Fibroblast of skin of left quadriceps (primary cell): ENCODE measurements at places on chromosomes 16 and 17.

- DNase-seq = no peak
These were observed 2.5 kb downstream of the P2RX1 start for GRCh38 chr17:3913531-3914311.

GRCh38 chr17:38960402-38960801, 6.8 kb downstream of the FBXO47 start:
- DNase-seq = no peak

DNA sequence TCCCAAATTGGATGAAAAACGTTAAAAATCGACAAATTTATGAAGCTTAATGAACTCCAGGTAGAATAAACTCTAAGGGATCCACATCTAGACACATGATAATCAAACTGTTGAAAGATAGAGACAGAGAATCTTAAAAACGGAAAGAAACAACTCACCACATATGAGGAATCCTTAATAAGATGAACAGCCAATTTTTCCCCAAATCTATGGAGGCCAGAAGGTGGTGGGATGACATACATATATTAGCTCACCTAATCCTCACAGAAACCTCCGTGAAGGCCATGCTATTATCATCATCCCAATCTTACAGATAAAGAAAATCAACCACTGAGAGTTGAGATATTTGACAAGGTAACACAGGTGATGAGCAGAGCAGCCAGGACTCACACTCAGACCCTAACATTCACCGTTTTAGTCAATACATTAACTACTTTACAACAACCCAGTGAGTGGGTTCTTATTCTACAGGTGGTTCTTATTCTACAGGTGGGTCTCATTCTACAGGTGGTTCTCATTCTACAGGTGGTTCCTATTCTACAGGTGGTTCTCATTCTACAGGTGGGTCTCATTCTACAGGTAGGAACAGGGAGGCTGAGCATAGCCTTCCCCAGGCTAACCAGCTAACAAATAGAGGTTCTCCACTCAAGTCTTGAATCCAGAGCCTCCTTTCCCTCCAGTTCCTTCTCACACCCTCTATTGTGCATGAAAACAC, 4.8 kb downstream of the CACNG1 start:
- no peak for DNase-seq

DNA sequence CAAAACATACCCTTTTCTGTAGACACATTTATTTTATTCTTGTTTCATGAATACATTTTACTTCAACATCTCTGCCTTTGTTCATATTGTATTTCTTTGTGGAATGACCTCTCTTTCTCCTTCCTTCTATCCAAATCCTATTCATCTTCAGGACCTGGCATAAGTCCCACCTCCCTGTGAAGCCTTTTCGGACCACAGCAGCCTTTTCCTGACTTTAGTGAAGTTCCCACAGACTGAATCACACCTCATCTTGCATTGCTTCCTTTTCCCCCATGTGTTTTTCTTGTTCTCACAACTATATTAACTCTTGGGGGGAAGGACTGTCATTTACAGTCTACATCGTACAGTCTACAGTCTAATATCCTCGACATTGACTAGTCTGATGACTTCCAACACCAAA, 58.2 kb downstream of the MFSD11 start:
- no peak for DNase-seq

- DNase-seq = no peak
These were observed 83.1 kb downstream of the CCDC182 start for GRCh38 chr17:57662041-57662440.

- DNase-seq = no peak
These were observed 54.5 kb downstream of the PRMT7 start for GRCh38 chr16:68365167-68365817.

DNA sequence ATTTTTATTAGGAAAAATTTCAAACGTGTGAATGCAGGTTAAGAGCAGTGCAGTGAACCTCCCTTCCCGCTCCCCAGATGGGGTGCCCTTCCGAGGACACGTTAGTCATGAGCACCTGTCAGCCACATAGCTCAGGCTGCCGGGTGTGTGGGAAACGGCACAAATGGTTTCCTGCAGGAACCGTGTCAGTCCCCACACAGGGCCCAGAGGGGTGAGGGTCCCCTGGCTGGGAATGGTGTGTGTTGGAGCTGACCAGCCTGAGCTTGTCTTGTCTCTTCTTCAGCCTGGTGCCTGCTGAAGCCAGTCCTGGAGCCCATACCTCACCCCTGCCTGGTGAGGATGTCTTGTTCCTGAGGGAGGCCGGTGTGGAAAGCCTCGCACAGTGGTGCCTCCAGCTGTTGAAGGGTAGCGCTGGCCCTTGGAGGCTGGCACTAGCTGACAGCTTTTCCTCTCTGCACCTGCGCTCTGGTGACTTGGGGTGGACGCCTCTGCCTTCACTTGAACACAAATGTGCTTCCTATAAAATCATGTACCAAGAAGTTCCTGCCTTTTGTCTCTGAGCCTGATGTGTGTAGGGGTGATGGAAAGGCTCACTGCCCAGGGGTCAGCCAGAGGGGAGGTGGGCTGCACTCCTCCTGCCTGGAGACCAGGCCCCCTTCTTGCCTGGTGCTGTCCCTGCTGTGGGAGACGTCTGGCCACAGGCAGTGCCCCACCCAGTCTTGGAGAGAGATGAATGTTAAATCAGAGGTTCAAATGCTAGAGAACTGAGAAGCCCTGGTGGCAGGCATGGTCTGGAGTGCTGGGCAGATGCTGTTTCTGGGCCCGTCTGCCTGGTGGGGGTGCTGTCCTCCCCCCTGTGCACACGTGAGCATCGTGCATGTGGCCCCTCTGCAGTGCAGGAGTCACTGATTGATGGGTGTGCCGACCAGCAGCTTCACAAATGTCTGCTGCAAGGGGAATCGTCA, 102.6 kb upstream of the ZNF750 start:
- no peak for DNase-seq

GRCh38 chr16:86718118-86718517, 139.8 kb downstream of the FOXL1 start:
- no peak for DNase-seq

DNA sequence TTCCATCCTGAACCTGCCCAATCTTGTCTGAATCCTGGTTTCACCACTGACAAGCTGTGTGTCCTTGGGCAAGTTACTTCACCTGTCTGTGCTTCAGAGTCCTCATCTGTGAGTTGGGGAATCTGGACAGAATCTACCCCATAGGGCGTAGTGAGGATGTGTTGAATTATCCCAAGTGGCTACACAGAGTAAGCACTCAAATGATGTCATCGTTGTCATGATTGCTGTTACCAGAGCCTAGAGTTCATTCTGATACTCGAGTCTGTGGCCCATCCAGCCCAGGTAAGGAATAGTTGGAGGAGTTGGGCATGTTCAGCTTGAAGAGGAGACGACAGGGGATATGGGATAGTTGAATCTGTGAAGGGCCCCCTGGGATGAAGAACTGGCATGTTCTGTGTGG, 45.9 kb downstream of the MAPT start:
- DNase-seq = no peak

- no peak for DNase-seq
These were observed 6.9 kb upstream of the C16orf78 start for GRCh38 chr16:49366669-49367068.

- no peak for DNase-seq
These were observed 11.4 kb upstream of the TCAP start for GRCh38 chr17:39653662-39654331.

DNA sequence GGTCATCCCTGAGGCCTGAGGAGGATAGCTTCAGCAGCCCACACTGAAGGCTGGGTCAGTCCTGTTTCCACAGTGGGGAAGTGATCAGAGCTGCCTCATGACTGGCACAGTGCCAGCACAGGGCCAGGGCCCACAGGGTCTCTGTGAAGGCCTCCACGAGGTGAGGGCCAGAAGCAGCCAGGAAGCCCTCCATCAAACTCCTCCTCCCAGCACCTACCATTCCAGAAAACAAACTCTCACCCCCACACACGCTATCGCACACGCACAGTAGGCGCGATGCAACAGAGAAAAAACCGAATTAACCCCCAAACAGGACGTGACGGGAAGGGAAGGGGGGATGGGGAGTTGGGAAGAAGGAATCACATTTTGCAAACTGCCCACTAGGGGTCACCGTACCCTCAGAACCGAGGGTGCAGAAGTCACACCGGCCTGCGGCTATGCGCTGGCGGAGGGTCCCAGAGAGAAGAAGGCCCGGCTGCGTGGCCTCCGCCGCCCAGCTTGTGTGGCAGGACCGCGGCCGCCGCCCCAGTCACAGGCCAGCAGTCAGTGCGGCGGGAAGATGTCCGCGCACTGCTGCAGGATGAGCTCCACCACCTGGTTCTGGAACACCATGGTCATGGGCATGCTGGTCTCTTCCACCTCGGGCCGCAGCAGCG, 37.6 kb downstream of the ARHGAP27 start:
- DNase-seq = peak; percentile 79

- peak; percentile 41 for DNase-seq
These were observed 1.1 kb downstream of the KATNB1 start for GRCh38 chr16:57736419-57737351.

DNA sequence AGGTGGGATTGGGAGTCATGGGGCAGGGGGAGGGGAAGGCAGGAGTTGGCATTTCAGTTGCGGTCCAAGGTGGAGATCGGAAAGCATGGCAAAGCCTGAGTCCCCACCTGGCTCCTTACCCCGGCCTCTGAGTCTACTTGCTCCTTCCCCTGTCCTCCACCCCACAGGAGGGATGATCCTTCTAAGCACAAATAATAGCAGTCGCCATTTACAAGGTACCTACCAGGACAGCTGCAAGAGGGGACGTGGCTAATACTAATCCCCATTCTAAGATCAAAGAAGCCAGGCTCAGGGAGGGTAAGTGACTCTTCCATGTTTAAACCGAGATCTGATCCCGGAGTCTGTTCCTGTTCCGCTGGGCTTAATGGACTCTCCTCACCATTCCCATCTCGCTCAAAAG, 396.3 kb downstream of the SLC39A11 start:
- DNase-seq = no peak

GRCh38 chr16:29784157-29784556, 6.1 kb downstream of the ZG16 start:
- DNase-seq = no peak

DNA sequence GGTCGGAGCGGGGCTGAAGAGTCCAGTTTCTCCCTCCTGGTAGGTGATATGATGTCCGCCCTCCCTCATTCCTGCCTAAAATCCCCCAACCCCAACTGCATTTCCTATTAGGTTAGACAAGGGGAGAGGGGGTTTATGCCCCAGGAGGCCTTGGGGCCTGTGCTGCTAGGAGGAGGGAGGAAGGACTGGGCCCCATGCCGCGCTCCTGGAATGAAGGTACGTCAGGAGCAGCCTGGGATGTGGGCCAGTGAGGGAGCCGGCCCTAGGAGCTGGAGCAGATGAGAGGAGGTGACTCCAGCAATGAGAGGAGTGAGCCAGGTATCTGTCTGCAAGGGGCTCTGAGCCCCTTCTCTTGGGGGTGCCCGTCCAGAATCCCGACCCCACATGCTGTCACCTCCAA, 46.9 kb upstream of the CDC42EP4 start:
- no peak for DNase-seq

GRCh38 chr16:22347100-22347820, 27.2 kb downstream of the CDR2 start:
- DNase-seq = no peak
